ENCODE measurements at places on chromosomes 3 and 15.

DNA sequence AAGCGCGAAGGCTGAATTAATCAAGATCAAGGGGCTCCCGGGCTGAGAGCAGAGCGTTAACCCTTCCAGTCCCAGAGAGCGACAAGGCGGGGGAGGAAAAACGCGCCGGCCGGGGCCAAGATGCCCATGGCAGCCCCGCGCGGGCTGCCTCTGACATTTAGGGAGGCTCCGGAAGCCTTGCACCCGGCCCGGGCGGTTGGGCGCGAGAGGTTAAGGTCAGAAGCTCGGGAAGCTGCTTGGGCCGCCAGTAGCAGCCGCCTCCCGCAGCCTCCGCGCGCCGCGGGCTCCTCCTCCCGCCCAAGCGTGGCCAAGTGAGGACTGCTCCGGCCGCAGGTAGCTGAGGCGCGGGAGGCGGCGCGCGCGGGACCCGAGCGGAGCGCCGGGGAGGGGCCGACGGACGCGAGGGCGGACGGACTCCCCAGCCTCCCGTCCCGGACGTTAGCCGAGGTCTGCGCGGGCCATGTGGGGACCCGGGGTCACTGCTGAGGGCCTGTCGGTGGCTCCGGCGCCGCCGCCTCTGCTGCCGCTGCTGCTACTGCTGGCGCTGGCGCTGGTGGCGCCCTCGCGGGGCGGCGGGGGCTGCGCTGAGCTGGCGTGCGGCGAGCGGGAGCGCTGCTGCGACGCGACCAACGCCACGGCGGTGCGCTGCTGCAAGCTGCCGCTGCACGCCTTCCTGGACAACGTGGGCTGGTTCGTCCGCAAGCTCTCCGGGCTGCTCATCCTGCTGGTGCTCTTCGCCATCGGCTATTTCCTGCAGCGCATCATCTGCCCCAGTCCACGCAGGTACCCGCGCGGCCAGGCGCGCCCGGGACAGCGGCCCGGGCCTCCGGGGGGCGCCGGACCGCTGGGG lies at the start of gene C3orf80:
TSS of gene C3orf80 (plus strand) at position 247 of the 850 bp plus-strand sequence. CDS start at position 461, 214 bp downstream.
- no peak for DNase-seq

GRCh38 chr3:105584003-105584790 lies 217.5 kb downstream of the ALCAM start:
- DNase-seq, result no peak

DNA sequence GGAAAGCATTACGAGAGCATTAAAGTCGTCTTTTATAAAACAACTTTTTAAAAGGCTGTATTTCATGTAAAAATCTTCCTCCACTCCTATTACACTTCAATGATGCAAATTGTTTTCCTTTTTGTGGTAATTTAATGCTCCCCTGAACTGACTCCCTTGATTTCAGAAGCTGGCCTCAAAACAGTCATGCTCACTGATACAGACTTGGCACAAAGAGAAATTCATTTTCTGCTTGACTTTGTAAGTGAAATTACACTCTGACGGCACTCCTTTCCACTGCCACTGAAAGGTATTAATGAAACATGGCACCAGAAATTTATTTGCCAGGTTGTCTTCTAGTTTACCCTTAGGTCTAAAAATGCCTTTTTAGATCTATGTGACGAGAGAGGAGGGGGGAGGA lies 215.5 kb downstream of the LRRC3B start:
- no peak for DNase-seq

GRCh38 chr3:106593381-106593780 lies 724.6 kb upstream of the CBLB start:
- DNase-seq, result no peak

GRCh38 chr3:61912158-61912557 lies 350.8 kb downstream of the PTPRG start:
- no peak for DNase-seq

DNA sequence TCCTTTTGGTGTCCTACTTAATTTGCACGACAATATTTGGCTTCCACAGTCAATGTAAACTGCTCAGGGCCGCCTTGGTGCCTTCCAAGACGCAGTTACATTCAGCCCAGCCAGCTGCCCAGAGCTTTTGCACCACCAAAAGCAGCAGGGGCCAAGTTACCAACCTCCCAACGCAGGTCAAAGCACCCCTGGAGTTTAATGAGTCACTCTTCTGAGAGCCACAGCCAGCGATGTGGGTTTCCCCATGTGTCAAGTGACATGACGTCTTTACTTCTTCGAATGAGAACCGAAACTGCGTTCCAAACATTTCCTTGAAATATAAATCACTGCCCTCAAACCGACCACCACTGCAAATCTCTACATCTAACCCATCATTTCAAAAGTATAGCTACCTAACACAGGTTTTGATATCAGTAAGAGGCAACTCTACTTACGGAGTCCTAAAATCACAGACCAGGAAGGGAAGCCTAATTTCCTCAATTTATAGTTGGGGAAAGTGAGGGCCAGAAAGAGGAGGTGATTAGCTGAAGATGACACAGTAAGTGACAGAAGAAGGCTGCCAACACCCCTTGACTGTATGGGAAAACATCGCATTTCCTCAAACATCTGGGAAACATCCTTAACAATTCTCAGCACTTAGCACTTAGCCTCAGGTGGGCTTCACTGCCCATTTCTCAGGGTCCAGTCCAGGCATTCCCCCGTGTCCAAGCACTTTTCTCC lies 24.5 kb downstream of the MB21D2 start:
- no peak for DNase-seq

DNA sequence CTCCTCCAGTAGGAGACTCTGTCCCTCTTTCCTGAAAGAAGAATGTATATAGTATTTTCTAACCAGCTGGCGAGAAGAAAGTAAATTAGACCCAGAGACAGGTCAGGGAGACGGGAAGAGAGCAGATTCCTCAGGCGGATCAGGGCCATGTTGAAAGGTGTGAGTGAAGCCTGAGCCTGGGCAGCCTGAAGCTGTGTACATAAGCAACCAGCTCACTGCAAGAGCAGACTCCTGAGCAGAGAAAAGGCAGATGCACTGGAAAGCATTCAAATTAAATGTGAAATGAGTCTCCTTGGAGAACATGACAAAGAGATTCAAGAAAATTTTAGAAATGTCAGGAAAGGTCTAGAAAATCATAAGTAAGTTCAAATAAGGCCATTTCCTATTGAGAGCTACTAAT lies 165.8 kb downstream of the GOLIM4 start:
- no peak for DNase-seq

DNA sequence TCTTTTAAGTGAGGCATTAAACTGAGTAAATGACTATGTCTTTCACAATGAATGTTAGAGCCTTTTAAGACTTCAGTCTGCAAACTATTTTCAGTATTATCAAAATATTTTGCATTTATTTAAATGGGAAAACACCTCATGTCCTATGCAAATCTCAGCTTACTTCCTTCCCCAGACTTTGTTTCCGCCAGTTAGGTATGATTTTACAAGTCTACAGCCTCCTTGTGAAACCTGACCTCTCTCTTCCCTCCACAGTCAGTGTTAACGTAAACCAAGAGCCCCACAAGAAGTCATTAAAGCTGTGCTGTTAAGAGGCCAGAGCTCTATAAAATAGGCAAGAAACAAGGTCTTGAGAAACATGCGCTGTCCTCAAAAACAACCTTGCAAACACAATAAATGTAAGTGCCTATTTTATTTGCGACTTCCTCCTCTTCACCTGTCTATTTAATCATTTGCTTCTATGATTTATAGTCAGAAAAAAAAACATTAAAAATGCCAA lies 48.3 kb downstream of the PRTG start:
- peak; percentile 40 for DNase-seq

- no peak for DNase-seq
These were observed 237.1 kb upstream of the GOLGA6L4 start for GRCh38 chr15:83998486-83998885.

- no peak for DNase-seq
These were observed 12.5 kb downstream of the SMAD6 start for GRCh38 chr15:66714543-66714981.

GRCh38 chr15:64046421-64047153 lies at the start of gene DAPK2:
Gene DAPK2, minus strand, starts transcription at chr15:64046485. Its CDS starts 6,224 bp downstream, at chr15:64040261.
- DNase-seq, result no peak
